ENCODE measurements at places on chromosomes 11 and 22.

GRCh38 chr11:68524213-68524612, 63.7 kb downstream of the PPP6R3 start:
- DNase-seq: no peak

DNA sequence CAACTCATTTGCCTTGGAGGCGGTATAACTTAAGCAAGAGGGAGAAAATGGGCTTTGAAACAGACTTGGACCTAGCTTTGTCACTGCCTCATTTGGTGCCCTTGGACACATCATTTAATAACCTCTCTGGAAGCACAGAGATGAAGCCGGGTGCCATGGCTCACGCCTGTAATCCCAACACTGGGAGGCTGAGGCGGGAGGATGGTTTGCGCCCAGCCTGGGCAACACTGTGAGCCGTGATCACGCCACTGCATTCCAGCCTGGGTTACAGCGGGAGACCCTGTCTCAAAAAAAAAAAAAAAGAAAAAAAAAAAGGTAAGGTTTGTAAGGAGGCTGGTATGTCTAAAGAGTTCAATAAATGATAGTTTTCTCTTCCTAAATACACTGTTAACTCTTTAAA, 806 bp downstream of the COA4 start:
- no peak for DNase-seq

DNA sequence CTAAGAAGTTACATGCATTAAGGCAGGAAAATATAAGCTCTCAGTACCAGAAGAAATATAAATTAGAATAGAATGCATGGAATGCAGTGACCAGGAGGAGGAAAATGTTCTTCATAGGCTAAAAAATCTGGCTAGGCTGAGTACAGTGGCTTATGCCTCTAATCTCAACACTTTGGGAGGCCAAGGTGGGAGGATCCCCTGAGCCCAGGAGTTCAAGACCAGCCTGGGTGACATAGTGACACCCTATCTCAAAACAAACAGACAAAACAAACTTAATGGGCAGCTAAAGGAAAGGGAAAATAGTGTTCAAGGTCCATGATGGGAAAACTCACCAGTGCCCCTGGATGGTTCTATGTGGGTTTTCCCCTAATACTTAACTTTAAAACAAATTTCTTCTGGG, 78.3 kb upstream of the RASSF10 start:
- no peak for DNase-seq

- DNase-seq: peak; percentile 72
Observed at GRCh38 chr11:2122222-2122906, 16.8 kb downstream of the IGF2 start.

DNA sequence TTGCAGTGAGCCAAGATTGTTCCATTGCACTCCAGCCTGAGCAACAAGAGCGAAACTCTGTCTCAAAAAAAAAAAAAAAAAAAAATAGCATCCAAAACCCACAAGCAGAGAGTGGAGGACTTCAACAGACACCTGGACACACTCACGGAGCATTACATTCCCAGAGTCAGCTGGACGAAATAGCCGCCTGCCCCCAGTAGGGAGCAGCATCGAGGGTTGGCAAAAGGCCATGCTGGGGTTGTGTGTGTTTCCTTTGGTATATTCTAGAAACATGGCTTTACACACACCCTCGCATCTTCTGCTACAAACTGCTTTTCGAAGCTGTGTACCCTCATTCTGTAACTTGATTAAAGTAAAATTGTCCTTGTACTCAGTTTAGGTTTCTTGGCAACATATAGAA, 5.3 kb downstream of the ADA2 start:
- no peak for DNase-seq

- no peak for DNase-seq
Observed at GRCh38 chr22:41535244-41535643, 9.0 kb downstream of the POLR3H start.

DNA sequence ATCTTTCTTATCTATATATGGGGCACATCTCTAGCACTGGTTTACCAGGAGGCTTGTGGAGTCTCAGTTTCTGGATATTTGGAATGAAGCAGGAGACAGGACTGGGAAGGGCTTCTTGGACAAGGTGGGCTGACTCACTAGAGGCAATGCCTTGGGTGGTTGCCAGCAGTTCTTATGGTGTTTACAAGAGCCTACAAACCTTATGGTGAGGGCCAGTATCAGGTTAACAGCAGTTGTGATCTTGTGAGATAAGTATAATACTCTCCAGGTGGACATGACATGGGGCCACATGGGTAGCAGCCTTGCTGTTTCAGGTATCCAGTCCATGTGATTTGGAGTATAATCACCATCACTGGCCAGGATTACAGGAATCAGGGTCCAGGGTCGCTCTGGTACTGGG, 10.2 kb downstream of the FUT4 start:
- no peak for DNase-seq

DNA sequence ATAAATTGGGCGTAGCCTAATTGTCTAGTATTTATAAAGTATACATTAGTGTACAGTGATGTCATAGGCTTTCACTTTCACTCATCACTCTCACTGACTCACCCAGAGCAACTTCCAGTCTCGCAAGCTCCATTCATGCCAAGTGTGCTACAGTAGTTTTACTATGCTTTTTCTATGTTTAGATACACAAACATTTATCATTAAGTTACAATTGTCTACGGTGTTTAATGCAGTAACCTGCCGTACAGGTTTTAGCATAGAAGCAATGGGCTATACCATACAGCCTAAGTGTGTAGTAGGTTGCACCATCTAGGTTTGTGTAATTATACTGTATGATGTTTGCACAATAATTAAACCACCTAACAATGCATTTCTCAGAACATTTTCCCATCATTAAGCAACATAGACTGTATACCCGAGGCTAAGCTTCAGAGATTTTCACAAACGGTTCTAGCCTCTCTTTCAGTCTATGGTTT, 17.5 kb downstream of the OR9G1 start:
- DNase-seq: no peak

GRCh38 chr22:28882545-28882877, 861 bp upstream of the ZNRF3 start:
- DNase-seq: no peak

Data from fibroblast of gingiva (primary cell).